Omental fat pad (tissue), 4 donors: ENCODE measurements at places on chromosomes 1 and 21. TPM values are rescaled to one million over a fixed set of nuclear protein-coding genes. Genes with fewer than 3 reads are reported as not detected.

RNU1-2 gene
- under 0.01 TPM for total RNA-seq

EDN2 gene
- total RNA-seq: not detected

KISS1 gene
- total RNA-seq: not detected

CD5L gene
- total RNA-seq: not detected

DDAH1 gene
- 15.4 TPM for total RNA-seq

SELENBP1 gene
- total RNA-seq: 35.7 TPM

CDC7 gene
- 4.1 TPM for total RNA-seq

CD1B gene
- not detected for total RNA-seq

ENAH gene
- total RNA-seq: 40.6 TPM

C1orf87 gene
- not detected for total RNA-seq

JTB gene
- total RNA-seq: 210 TPM

AP4B1 gene
- total RNA-seq: 9.3 TPM

FOXD2 gene
- not detected for total RNA-seq

MROH7 gene
- total RNA-seq: 0.82 TPM

RPE65 gene
- total RNA-seq: not detected

KIRREL1 gene
- 47.2 TPM for total RNA-seq

NBPF10 gene
- 2.0 TPM for total RNA-seq

LCE6A gene
- not detected for total RNA-seq

GPR137B gene
- 37.7 TPM for total RNA-seq

S100A5 gene
- not detected for total RNA-seq

CHI3L2 gene
- 3.9 TPM for total RNA-seq

UBL4B gene
- not detected for total RNA-seq

CDKN2C gene
- total RNA-seq: 20.0 TPM

CAMK2N1 gene
- 4.4 TPM for total RNA-seq

ATP6V1G3 gene
- total RNA-seq: not detected

UMODL1 gene
- not detected for total RNA-seq

TSACC gene
- not detected for total RNA-seq

SPOCD1 gene
- total RNA-seq: 23.9 TPM

PIGP gene
- 32.1 TPM for total RNA-seq

MR1 gene
- total RNA-seq: 12.5 TPM

LMOD1 gene
- 30.2 TPM for total RNA-seq

NIPAL3 gene
- total RNA-seq: 34.1 TPM

FAM76A gene
- total RNA-seq: 17.4 TPM

CD84 gene
- 10.6 TPM for total RNA-seq

CYP4A11 gene
- not detected for total RNA-seq

KCNJ9 gene
- total RNA-seq: not detected

ADPRS gene
- 43.2 TPM for total RNA-seq

HRNR gene
- total RNA-seq: not detected
